Activated naive CD4-positive, alpha-beta T cell treated with anti-CD3 and anti-CD28 coated beads, Interleukin-2, amount 50 U/mL, for 72 hours (primary cell): ENCODE measurements at places on chromosomes 1 and 21. TPM values are rescaled to one million over a fixed set of nuclear protein-coding genes. Genes with fewer than 3 reads are reported as not detected.

- DNase-seq: no peak
Measured at GRCh38 chr1:233904633-233905415, at the start of gene SLC35F3. Gene SLC35F3 (plus strand): TSS chr1:233904676.

- no peak for DNase-seq
Measured at GRCh38 chr1:183003203-183003602, 20.0 kb upstream of the LAMC1 start.

GRCh38 chr1:246617156-246617555 lies 50.9 kb downstream of the CNST start:
- DNase-seq: no peak

- no peak for DNase-seq
Measured at GRCh38 chr1:186212568-186213224, 162.4 kb downstream of the TPR start.

DNA sequence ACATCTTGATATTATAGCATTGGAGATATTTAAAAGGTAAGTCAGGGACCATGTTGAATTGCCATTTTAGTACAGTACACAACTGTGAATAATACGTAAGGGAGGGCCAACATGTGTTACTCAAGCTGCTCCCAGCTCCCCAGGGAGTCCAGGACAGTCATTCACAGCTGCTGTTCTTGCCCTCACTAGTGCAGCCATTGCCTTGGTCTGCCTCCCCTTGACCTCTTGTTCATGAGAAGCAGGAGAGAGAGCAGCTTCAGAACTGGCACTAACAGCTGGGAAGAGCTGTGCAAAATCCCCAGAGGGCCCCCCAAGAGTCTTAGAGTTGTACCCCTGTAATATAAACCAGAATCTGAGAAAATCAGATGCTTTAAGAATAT lies 16.4 kb downstream of the TCEANC2 start:
- no peak for DNase-seq

GRCh38 chr21:43370091-43370658 lies 56.8 kb downstream of the SIK1 start:
- DNase-seq: no peak

DNA sequence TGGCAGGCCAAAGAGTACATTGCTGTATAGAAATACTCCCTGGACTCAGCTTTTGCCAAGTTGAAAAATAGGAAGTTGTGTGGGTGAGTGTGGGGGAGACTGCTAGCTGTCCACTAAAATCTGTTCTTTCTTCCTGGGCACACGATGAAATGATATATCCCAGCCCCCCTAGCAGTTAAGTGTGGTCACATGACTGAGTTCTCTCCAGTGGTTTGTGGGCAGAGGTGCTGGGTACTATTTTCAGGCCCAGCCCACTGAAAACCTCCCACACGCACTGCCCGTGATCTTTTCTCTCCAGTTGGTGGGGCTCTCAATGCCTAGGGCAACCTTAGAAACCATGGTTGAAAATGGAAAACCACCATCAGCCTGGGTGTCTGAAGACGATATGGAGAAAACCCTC lies 119.7 kb upstream of the LMO4 start:
- no peak for DNase-seq

DNA sequence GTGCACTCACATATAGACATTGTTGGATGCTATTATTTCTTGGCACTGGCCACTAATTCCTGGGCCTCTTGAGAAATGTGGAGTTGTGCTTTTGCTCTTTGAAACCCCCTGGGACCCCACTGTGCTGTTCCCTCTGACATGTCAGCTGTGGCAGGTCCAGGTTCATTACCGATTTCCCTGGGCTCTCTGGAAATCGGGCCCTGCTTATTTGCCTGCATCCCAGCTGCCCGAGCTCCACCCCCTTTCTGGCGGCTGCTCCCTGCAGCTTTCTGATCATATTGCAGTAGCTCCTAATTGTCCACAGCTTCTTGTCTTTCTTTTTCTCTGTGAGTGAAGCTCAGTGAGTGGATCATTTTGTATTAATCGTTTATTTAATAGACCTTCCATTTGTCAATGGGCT lies 183.7 kb upstream of the FAM78B start:
- DNase-seq: no peak

GRCh38 chr1:180235502-180236239 lies 5.6 kb downstream of the LHX4 start:
- DNase-seq: no peak

DNA sequence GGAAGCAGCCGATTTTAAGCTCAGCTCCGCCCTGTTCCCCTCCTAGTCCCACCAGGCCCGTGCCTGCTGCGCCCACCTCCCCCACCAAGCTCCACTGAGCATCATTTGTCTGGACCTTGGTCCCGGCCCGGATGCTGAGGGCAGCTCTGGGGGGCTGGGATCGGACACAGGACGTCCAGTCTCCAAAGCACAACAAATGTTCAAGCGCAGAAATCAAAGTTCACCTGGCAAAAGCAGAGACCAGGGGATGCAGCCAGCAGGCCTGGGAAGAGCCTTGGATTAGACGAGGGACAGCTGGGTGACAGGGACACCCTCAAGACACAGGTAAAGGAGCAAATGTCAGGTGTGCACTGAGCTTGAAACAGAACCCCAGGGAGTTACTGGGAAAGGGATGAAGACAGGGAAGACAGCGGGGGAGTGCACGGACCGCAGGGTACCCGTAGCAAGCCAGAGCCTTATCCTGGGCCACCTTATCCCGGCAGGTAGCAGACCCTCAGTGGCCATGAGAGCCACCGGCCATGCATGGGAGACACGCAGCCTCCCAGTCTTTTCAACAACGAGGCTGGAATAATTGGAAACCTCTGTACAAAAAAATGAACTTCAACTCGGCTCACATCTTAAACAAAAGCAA lies 22.2 kb upstream of the TMEM52 start:
- no peak for DNase-seq

DNA sequence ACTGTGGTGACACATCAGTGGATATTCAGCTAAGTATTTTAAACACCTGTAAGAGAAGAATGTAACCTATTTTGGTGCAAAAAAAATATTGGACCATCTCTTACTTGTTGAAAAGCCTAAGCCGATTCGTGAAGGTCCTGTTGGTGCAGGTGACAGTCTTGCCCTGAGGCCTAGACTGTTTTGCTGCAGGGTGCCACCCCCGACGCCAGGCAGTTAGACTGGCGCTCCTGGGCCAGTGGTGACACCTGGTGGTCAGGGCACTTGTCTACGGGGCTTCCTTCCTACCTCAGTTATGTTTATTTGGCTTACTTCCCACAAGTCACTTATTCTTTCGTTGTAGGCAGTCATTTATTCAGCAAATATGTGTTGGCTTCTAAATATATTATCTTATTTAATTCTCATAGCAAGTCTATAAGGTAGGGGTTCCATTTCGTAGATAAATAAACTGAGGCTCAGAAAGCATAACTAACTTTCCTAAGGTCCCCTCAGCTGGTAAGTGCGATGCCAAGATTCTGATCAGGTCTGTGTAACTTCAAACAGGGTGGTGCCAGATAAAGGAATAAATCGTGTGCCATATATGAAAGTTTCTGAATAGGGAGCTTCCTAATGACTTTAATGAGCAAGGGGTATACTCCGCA lies 1.9 kb downstream of the EEIG2 start:
- DNase-seq: peak; percentile 81

DNA sequence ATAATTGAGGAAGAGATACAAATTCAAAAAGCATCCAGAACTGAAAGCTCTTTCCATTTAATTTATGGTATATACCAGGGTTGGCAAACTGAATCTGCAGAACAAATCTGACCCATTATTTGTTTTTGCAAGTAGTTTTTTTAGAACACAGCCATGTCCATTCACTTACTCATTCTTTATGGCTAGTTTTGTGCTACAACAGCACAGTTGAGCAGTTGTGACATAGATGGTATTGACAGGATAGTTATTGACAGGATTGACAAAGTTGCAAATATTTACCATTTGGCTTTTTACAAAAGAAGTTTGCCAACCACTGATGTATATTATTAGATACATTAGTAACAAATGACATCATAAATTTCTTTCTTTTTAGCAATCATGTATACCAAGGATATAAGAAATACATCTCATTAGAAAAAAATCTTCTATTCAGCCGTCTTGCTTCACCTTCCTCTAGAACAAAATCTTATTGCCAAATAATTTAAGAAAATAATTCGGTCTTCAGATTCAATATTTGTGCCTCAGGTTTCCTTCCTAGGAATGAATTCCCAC lies 9.4 kb downstream of the ADAMTS1 start:
- DNase-seq: no peak

DNA sequence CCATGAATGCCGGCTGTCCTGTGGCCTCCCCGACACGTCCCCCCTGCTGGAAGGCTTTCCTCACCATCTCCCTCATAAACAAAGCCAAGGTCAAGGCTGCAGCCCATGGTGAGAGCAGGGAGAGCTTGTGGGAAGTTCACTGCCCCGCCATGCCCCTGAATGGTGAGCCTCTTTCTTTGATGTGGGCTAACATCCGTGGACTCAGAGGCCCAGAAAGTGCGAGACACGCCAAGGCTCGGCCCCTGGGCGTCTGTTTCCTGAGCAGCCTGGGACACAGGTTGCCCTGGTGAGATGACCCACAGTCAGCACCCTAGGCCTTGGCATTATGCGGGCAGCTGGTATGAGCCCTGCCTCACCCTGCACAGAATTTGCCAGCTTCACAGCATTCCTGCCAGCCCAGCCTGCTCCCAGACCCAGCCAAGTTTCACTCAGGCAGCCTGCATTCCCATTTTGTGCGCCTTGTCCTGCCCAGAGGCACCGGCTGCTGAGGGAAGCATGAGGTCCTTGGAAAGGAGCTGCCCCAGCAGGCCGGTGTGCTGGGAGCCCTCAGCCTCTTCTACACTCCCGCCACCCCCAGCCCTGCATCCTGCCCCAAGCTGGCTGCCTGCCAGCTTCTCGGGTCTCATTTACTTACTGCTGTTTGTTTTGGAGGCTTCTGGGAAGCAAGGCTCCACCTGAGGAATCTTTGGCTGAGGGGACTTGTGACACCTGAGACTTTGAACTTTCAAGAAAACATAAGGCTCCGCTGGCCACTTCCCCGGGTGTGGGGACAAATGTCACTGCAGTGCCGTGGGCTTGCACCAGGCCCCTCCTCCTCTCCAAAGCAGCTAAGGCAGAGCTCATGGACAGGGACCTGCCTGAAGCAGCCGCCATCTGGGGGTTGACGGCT lies 31.9 kb downstream of the NEK2 start:
- DNase-seq: no peak

DNA sequence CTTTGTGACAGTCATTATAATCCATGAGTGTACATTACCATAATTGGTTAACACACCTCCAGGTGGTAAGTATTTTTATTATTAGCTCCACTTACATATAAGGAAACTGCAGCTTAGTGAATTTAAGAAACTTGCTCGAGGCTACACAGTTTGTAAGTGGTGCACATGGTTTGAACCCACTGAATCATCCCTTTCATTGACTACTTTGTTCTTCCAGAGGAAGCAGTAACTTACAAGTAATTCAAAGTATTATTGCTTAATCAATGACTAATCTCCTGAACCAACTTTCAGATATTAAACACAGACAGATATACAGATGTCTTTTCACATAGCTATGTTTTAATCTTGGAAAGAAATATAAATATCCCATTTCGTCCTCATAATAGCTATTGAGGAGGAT lies 18.7 kb upstream of the CLDN8 start:
- DNase-seq: no peak

Gene SPRR2G
- total RNA-seq: not detected

Gene PTPN22
- total RNA-seq: 54.4 TPM

Gene FAM167B
- total RNA-seq: 0.66 TPM

Gene CAPN8
- not detected for total RNA-seq

Gene APOBEC4
- total RNA-seq: not detected

Gene KCNE1
- total RNA-seq: 0.27 TPM

Gene SH2D1B
- total RNA-seq: 0.18 TPM

Gene LCE1B
- not detected for total RNA-seq

Gene OR10T2
- not detected for total RNA-seq

Gene NEGR1
- not detected for total RNA-seq
